HT1080 (cell line): ENCODE measurements at places on chromosomes 6 and 20.
A peak's percentile ranks its signal among the peaks of the same experiment; 100 is the strongest.

GRCh38 chr6:41036186-41036585 lies 2.8 kb downstream of the UNC5CL start:
- DNase-seq = peak; percentile 27

GRCh38 chr6:119215309-119215708 lies 134.3 kb downstream of the MAN1A1 start:
- no peak for DNase-seq

DNA sequence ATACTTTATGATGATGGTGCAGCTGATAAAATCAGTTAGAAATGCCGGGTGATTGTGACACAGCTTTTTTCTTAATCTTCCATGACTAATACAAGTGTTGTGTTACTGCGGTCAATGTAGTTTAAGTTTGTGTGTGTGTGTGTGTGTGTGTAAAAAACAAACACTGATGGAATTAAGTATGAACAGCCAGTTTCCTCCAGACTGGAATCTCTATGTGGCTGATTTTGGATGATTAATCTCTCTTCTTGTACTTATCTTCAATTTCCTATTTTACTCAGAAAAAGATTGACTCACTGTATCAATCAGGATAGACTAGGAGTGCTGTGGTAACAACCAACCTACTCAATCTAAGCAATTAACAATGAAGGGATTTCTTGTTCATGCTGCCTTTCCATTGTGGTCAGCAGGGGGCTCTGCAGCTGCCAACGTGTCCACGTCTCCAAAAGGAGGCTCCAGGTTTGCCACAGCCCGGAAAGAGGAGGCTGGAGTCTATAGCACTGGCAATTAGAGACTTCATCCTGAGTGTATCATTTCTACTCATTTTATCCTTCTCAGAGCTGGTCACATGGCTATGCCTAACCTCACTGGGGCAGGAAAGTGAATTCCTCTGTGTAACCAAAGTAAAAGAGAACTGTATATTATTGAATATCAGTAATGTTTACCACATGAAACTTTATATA lies 107.7 kb downstream of the CD109 start:
- DNase-seq = peak; percentile 88

GRCh38 chr6:2659381-2659780 lies 91.3 kb downstream of the MYLK4 start:
- no peak for DNase-seq
